ENCODE measurements at places on chromosomes 1 and 21.

DNA sequence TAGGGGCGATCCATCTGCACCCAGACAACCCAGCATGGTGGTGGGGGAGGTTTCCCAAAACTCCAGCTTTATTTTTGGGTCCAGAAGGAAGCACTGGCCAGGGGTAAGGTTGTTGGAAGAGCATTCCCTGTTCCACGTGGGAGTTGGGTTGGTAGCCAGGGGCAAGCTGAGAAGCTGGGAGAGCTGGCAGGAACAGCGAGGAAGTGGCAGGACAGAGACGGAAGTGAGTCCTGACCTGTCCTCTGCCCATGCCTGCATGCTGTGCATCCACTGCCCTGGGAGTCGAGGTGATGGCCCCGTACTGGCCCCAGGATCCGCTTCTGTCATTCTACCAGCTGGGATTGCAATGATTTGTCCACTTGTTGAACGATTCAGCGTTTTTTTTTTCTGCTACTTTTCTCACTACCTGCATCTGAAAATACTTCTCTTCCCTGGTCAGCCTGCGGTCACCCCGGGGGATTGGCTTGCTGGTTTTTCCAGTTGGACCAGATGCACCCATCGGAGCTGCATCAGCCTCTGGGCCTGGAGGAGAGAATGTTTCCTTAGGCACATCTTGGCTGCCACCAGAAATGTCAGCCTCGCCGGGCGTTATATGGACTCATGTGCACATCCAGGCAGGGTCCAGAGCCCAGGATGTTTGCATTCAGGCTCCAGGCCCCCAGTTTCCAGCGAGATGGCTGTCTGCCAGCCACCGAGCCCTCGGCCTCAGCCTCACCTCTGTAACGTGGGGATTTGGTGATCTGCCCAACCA is 28.3 kb upstream of the TMPRSS2 start:
- DNase-seq = no peak

DNA sequence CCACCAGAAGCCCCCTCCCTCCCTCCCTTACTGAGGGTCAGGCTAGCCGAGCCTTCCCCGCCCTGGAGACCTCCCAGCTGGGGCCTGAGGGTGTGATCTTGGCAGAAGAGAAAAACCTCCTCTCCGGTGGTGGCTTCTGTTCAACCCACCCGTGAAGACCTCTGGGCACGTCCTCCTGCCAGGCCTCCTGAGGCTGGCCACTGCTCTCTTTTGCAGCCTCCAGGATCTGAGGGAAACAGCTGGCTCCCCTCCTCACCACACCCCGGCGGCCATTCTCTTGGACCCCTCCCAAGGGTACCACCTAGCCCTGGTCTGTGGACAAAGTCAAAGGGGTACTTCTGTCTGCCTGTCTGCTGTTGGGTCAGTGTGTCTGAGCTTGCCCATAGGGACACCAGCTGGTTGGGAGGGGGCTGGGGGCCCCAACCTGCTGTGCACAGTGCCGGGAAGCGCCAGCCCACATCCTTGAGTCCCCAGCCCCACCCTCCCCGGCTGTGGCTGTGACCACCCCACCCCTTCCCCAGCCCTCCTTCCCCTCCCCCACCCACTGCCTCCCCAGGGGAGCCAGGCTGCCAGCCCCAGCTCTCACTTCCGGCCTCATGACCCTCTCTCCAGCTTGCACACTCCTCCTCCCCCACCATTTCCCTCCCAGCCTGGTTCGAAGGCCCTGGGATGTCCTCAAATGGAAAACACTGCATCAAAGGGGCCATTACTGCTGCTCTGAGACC is 48.1 kb downstream of the AHDC1 start:
- DNase-seq = no peak

- no peak for DNase-seq
Observed at GRCh38 chr1:175132436-175132835, 60.1 kb downstream of the KIAA0040 start.

- no peak for DNase-seq
Observed at GRCh38 chr1:91660708-91661107, 160.1 kb downstream of the CDC7 start.

- no peak for DNase-seq
Observed at GRCh38 chr1:202143011-202143767, 1.3 kb downstream of the ARL8A start.

- DNase-seq = no peak
Observed at GRCh38 chr1:43776043-43776761, 68.9 kb downstream of the ST3GAL3 start.

DNA sequence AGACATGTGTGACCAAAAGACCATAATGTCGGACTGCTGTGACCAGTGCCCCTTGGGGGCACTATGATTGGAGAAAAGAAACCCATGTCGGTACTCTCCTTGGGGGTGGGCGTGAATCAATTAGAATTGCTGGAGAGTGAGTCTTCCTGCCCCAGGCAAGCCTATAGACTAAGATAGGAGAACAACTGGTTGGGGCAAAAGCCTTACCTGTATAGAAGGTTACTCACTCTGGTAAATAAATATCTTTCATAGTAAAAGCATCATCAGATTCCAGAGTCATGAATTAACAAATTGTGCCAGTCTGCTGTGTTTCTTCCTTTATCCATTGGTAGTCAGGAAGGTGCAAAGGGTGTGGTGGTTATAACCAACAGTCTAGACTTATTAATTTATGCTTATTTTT is 2.9 kb upstream of the PTGFRN start:
- no peak for DNase-seq

- no peak for DNase-seq
Observed at GRCh38 chr1:237852342-237852741, 38.4 kb downstream of the ZP4 start.

- no peak for DNase-seq
Observed at GRCh38 chr1:9397997-9398526, 105.4 kb downstream of the SPSB1 start.

- no peak for DNase-seq
Observed at GRCh38 chr1:63466759-63467158, 56.3 kb downstream of the ITGB3BP start.

DNA sequence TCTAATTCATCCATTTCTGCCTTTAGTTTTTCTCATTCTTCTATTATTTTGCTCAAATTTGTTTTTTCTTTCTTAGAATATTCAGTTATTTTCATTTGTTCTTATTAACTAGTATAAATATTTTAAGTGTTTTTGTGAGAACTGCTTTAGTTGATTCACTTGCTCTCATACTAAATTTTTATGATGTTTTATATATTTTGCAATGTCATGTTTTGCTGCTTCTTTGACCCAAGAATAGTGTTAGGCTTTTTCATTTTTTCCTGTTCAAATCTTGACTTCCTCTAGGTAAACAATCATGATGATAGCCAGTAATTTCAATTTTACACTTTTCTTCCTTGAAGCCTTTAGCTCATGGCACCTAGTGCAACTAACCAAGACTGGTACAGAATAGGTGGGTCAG is 45.2 kb downstream of the MAN1A2 start:
- DNase-seq = no peak

GRCh38 chr1:94634977-94635416 is 93.4 kb upstream of the F3 start:
- no peak for DNase-seq

DNA sequence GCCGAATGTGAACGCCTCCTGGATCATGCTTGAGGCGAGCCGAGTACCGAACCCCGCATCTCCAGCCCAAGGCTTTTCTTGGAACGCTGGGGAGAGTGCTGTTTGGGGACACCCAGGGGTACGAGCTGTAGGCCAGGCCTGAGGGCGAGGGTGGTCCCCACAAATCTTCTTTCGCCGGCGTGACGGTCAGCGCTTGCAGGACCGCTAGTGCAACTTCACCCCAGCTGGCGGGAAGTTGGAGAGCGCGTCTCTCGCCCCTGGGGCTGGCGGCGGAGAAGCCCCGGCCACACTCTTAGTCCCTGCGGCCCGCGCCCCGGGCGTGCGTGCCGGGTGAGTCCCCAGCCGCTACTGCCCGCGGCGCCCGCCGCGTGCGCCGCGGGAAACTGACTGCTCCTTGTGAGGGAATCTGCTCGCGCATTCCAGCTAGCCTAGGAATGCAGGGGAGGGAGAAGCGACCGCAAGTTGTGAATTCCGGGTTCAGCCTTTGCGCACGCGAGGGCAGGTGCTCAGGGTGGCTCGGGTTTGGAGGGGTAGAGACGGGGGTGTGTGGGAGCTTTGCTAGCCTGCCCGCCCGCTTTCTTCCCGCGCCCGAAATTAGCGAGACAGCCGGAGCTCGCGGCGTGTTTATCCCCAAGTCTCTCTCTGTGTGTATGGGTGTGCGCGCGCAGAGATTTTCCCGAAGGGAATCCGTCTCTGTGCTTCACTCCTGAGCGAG is 884 bp downstream of the LHX4 start:
- no peak for DNase-seq

DNA sequence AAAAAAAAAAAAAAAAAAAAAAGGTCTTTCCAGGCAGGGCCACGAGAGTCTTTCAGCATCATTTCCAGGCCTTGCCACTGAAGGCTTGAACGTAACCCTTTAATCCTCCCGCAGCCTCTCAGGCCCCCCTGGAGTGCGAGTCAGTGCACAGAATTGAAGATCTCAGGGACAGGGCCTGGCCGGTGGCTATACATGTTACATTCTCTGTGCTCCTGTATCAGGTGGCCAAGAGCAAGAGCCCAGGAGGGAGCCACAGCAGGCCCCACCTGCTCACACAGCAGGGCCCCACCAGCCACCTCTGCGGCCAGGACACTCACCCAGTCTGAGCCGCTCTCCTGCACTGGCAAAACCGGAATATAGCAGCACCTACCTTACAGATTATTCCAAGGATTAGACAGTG is 34.1 kb upstream of the SLC25A33 start:
- DNase-seq = no peak

DNA sequence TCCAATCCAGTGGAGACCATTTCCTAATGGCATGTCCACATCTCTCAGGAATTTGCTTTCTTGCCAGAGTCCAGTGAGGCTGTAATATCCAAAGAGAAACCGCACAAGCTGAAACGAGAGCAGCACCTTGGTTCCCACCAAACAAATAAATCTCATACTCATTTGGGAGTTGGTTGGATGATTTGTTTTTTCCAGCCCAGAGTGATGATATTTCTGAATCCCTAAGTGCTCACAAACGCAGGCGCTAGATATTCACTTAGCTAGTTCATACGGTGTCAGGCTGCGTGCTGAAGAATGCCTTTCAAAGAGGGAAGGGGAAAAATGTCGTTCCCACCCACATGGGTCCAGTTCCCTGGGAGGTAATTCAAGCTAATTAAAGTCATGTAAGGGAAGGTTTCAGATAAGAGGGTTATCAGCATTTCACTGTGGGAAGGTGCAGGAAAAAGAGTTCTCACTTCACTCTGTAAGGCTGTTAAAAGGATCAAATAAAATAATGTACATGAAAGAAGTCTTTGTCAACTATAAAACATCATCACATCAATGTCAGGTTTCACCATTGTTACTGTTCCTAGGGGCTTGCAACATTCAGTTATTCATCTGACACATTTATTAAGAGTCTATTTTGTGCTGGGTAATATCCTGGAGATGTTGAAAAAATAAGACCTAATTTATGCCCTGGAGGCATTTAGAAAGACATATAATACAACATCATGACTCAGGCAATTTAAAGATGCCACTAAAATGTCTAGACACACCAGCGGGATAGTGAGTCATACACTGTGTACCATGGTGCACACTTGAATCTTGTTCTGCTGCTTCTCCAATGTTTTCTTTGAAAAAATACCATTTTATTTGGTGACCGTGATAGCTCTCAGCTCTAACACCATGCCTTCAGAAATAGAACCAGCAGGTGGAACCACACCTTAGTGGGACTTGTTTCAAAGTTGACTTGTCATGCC is 19.3 kb downstream of the DPT start:
- no peak for DNase-seq

DNA sequence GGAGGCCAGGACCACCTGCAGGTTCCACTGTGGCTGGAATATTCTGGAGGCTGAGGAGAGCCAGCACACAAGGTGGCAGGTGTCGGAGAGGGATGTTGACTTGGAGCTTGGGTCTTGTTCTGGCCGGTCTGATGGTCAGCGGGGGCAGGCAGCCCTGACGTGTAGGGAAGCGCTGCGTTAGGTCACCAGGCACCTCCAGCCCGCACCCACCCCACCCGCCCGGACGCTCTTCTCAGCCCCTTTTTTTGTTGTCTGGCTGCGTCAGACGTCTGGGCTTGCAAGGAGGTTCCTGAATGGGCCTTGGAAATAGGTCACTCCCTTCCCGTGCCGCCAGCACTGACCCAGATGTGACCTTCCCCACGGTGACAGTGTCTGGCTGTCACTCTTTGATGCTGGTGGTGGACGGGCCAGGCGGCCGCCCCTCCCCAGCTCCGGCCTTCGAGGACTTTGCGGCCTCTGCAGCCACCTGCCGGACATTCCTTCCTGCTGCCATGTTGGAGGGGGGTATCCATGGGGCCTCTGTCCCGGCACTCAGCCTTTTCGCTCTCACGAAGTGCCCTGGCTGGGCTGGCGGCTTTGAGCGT is 30.1 kb downstream of the SPSB1 start:
- no peak for DNase-seq

DNA sequence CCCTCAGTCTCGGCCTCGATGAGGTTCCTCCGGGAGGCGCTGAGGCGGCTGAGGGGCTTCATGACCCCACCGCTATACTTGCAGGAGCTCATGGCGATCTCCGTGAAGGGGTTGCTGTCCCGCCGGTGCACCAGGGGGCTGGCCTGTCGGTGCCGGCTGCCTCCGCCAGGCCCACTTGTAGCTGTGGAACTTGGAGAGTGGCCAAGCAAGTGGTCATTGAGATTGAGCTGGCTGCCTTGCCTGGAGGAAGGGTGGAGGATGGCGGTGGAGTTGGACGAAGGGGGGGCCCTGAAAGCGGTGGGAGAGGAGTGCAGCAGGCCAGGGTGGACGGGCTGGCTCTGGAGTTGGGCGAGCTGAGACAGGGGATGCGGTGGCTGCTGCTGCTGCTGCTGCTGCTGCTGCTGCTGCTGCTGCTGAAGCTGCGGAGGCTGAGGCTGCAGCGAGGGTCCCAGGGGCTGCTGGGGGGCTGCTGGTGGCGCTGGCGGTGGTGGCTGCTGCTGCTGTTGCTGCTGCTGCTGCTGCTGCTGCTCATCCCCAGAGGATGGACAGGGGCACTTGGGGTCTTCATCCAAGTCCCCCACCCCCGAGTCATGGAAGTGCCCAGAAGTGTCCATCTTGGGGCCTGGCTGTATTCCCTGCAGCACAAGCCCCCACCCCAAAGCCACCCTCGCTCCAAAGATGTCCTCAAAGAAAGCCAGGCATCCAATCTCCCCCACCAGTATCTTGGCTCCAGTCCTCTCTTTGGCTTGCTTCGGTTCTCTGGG is 548 bp downstream of the KCNN3 start:
- DNase-seq = no peak

DNA sequence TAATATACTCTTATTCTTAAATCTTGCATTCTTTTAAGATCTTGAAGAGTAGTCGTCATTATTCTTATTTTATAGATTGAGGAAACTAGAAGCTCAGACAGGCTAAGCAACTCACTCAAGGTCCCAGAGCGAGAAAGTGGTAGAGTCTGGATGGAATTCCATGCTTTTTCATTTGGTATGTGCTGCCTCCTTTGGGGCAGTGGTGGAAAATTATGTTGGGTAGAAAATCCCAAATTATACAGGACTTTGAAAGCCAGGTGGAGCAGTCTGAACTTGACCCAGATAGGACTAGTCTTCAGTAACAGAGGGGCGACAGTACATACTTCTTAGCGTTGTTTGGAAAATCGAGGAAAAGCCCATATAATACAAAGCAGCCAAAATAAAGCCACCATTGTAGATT is 205.6 kb downstream of the ATG4C start:
- no peak for DNase-seq

- DNase-seq = no peak
Observed at GRCh38 chr1:79042117-79042516, 35.6 kb upstream of the ADGRL4 start.
